Immature natural killer cell (primary cell): ENCODE measurements at places on chromosomes 1 and 21.

DNA sequence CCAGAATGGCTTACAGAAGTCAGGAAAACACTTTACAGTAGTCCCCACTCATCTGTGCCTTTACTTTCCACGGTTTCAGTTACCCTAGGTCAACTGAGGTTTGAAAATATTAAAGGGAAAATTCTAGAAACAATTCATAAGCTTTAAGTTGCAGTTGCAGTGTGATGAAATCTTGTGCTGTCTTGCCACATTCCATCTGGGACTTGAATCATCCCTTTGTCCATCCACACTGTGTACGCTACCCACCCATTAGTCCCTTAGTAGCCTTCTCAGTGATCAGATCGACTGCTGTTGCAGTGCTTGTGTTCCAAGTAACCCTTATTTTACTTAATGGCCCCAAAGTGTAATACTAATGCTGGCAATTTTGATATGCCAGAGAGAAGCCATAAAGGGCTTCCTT, 30.5 kb downstream of the ZCCHC17 start:
- no peak for DNase-seq

DNA sequence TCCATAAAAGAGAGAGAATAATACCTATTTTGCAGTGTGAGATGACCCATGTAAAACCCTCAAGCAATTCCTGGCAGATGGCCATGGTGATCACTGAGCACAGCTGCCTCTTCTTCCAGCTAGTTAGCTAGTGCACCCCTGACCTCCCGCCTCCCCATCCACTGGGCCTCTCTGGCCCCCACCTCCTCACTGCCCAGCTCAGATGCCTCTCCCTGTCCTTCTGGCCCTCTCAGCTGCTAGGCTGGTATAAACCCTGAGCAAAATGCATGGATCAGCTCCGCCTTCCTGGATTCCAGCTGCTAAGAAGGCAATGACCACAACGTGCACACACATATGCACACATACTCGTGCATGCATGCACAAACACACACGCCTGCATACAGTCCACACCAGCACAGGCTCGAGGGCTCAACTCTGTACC, 117.2 kb downstream of the DMRTB1 start:
- no peak for DNase-seq

DNA sequence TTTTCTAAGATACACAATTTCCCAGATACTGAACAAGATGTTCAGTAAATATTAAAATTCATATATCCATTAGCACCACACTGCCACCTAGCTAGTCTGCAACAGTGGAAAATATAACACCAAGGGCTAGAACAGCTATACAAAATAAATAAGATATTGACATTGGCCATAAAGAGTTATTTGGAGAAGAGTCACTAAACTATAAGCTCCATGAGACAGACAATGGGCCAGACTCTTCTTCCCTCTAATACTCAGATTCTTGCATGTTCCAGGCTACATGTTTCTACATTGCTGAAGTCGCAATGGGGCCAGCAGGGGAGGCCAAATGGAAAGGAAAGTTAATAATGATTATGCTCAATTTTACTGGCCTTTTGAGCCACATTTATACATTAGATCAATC, 21.5 kb downstream of the SPATA6 start:
- DNase-seq, result no peak

- DNase-seq, result no peak
These were observed 70.9 kb upstream of the S1PR1 start for GRCh38 chr1:101165954-101166353.

- peak; percentile 41 for DNase-seq
These were observed 64.9 kb downstream of the MEF2D start for GRCh38 chr1:156435545-156436140.

DNA sequence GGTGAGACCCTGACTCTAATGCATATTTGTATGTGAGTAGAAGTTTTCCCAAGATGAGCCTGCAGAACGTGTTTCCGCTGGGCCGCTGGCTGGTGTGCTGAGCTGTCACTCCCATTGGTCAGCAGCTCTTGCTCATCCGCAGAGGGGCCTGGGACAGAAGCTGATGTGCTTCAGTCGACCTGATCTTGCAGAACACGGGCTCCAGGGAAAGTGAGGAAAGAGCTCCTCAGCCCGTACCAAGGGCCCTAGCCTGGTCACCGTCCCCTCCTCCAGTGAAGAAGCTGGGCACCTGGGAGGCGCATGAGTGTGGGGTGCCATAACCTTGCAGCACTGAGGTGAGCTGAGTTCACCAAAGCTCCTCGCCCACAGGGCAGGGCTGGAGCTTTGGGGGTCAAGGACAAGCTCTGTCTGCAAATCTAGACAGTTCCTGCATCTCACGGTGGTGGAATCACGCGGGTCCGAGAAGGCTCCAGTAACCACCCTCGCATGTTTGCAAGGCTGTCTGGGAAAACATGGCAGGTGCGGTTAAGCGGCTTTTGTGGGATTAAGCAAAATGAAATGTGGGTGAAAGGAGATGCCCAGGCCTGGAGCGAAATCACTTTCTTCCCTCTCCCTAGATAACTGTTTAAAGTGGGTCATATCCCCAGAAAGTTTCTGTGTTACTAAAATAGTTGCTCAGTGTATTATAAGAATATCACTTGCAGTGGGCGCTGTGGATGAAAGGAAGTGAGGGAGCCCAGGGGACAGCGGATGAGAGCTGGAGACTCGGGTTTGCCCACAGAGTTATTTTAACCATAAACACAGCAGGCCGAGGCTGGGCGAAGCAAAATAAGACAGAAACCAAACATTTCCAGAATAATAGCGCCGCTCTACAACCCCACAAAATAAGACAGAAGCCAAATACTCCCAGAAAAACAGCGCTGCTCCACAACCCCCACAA, 33.1 kb upstream of the LRRC3 start:
- DNase-seq, result no peak

GRCh38 chr1:5725406-5725805, 266.8 kb downstream of the NPHP4 start:
- DNase-seq, result no peak

DNA sequence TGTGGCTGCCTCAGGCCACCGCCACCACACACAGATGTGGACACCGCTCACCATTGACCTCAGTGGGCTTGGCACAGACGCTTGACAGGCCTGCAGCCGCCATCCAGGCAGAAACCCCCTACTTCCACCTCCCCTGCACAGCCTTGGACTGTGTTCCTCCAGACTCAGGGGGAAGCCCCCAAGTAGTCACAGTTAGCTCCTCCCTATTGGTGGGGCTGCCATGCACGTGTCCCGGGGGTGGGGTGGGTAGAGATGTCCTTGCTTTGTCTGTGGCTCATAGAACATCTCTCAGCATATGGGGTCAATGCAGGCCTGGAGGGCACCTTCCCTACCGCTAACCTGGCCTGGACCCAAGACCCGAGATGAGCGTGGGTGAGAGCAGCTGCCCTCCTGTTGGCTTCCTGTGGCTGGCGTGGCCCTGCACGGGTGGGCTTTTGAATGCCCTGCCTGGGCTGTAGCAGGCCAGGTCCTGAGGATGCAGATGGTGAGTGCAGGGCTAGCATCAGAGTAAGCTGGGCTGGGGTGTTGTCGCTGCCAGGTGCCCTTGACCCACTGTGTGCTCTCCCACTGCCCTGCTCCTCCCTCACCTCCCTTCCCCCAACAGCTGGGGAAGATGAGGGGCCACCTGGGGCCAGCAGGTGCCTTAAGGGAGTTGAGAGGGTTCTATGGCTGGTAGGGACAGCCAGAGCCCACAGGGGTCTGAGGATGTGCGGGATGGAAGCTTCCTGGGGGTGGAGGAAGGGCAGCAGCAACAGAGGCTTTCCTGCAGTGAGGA, 6.2 kb downstream of the CROCC start:
- DNase-seq, result no peak

DNA sequence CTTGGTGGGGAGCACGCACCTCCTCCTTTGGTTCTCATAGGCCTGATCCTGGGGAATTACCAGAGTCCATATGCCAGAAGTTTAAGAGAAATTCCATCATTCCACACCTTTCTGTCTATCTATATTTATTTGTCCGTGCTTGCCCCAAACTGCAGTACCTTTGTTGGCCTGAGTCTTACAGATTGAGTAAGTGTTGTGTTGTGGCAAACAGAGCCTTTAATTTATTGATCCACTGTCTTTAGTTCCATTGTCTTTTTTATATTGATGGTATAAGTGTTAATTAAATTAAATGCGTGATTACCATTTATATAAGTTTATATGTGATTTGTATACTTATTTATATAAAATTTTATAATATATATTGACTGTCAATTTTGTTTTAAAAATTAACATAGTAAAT, 4.9 kb downstream of the SH3BGR start:
- no peak for DNase-seq

- DNase-seq, result no peak
These were observed 62.3 kb downstream of the CCDC185 start for GRCh38 chr1:223455470-223455869.

DNA sequence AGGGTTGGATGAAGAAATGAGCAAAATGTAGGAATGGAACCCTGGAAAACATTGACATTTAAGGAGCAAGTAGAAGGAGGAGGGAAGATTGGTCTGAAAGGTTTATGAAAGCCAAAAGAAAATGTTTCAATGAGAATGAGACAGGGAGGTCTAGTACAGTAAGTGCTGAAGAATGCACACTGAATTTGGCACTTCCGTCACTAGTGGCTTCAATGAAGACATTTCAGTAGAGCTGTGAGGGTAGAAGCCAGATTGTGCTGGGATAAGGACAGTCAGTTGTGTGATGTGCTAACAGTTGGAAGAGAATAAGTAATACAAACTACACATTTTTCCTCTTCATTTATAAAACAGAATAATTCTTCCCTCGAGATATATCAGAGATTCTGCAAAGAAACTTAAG, 17.1 kb downstream of the THEM4 start:
- DNase-seq, result peak; percentile 13

- DNase-seq, result no peak
These were observed 395.8 kb upstream of the VAMP3 start for GRCh38 chr1:7375329-7375728.

GRCh38 chr1:59025201-59025600, 241.4 kb upstream of the JUN start:
- DNase-seq, result no peak

DNA sequence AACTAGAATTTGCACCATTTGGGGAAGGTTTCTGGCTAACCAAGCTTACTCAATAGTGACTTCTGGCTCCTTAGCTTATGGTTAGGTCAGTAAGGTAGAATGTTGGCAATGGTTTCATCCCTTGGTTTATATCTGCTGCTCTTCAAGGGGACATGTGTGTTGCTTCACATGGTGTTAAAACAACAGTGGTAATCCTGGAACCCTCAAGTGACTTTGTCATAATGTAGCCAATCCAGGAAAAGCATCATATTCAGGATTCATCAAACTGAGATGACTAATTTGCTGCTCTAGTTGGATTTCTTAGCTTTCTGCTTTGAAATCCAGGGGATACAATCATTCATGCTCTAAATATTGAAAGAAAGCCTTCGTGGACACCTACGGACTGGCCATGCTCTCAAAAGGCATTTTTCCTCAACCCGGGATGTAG, 108.7 kb downstream of the RGL1 start:
- no peak for DNase-seq

DNA sequence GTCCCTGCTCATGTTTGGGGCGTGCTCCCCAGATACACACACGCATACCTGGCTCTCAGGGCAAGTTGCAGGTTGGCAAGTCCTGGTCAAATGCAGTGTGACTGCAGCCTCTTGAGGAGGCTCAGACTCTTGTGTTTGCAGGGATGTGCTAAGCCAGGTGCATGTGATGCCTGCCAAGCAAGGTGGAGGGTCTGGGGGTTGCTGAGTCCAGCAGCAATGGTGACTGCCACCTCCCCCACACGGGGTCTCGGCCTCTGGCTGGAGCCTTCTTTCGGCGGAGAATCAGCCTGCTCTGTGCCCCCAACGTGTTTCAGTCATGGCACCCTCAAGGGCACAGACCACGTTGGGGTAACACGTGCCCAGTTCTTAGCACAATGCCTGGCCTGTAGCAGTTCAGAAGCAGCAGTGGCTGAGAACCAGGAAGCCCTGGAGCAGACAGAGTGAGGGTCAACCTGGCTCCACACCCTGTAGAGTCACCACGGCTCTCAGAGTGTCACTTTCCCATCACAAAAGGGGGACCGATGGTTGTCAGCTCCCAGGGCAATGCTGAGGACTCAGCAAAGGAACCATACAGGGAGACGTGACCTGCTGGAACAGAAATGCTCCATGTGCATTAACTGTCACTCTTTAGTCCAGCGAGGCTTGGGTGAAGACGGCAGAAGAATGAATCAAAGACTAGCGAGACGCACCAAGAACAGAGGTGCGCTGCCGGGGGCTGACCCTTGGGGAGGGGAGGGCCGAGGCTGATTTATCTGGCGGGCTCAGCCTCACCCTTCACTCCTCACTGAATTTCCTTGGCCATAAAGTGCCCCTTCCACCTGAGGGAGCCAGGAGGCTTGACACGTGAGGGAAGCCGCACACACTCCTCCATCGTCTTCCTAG, 109.0 kb downstream of the PGBD5 start:
- no peak for DNase-seq

DNA sequence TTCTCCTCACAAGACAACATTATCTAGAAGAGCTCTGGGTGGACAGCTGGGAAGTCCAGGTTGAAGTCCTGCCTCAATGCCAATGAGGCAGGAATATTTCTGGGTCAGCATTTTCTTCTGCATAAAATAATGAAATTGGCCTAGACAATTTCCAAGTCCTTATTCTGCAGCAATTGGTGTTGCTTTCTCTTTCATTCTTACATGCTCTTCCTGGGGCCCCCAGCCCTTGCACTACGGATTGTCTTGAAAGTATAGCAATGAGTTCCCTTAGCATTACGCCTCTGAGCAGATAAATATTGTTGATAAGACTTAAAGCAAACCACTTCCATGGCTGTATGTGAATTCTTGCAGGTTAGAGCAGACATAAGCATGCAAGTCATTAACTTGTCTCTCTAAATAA, 188.5 kb downstream of the TGFBR3 start:
- DNase-seq, result peak; percentile 62

GRCh38 chr1:241639623-241640148, 483 bp downstream of the CHML start:
- no peak for DNase-seq

DNA sequence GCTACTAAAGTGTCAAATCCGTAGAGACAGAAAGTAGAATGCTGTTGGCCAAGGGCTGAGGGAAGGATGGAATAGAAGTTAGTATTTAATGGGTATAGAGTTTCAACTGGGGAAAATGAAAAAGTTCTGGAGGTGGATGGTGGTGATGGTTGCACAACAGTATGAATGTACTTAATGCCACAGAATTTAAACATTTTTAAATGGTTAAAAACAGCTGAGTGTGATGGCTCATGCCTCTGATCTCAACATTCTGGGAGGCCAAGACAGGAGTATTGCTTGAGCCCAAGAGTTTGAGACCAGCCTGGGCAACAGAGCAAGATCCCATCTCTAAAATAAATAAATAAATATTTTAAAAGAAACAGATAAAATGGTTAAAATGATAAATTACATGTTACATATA, 44.5 kb downstream of the PIK3R3 start:
- no peak for DNase-seq

DNA sequence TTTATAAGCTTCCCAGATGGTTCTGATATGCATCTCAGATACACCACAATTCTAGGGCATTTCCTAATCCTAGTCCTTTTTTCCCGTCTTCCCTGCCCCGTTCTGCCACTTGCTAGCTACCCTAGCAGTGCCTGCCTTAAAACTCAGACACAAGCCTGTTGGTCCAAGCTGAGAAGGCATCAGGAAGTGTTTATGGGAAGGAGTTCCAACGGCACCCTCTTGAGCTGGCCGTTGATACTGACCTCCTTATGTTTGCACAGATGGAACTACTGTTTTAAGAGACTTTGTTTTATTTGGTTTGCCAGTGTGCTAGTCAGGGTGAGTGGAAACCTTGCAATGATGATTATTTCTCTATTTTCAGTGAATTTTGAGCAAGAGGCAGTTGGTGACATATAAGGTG, 67.2 kb downstream of the UCK2 start:
- no peak for DNase-seq

- DNase-seq, result no peak
These were observed 26.4 kb downstream of the HHIPL2 start for GRCh38 chr1:222521299-222522104.
